NCI-H1105 (cell line): ENCODE measurements at places on chromosomes 16 and 17.
A peak's percentile ranks its signal among the peaks of the same experiment; 100 is the strongest.

DNA sequence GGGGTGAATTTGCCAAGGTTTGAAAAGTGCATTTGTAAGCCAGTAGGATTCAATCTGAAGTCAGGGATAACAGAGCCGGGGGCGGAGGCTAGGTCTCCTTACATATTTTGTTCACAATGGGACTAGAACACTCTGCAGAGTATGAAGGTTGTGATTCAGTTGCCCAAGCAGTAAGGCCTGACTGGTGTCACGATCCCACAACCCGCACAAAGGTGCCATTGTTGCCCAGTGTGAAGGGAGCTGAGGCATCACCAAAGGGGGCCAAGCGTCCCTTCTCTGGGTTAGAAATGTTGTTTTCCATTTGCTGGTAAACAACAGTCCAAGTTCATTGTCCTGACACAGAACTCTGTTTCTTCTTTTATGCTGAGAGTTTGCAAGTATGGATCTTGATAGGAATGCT, 471.8 kb downstream of the MAF start:
- DNase-seq = no peak

DNA sequence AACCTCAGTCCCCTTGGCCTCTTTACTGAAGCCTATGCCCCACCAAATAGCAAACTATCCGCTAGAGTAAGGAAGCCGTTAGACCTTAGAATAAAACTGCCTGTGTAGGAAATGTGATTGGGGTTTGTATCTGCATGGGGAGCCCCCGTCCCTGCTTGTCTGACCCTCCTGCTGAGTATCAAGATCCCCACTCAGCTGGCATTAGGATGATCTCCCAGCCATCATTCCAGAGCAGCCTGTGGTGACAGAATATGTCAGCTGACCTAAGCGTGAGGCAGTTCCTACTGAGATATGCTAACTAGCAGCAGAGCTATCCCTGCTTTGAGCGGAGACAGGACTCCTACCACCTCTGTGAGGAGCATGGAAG, 645 bp upstream of the GFOD2 start:
- peak; percentile 19 for DNase-seq

DNA sequence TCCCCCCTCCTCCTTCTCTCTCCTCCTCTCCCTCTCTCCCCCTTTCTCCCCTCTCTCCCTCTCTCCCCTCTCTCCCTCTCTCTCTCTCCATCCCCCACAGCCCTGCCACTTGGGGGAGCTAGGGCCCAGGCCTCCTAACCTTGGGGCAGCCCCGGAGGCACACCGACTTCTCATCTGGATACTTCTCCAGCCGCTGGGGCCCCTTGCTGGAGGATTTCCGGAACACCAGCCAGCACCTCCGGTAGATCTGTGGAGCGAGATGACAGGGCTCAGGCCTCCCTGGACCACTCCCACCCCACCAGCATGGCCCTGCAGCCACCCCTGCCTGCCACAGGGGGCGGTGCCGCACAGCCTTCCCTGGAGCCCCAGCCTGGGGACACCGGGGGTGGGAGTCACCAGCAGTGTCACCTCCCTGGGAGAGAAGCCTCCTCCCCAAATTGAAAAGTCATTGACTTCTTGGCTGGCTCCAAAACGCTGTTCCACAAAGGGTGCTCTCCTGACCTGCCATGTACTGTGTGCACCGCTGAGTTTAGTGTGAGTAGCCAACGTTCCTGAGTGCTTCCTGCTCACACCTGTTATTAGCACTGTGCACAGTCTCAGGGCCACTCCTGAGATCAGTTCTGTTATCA, 10.5 kb downstream of the DOK4 start:
- no peak for DNase-seq

- no peak for DNase-seq
Measured at GRCh38 chr17:80367503-80367902, 47.5 kb upstream of the ENDOV start.

DNA sequence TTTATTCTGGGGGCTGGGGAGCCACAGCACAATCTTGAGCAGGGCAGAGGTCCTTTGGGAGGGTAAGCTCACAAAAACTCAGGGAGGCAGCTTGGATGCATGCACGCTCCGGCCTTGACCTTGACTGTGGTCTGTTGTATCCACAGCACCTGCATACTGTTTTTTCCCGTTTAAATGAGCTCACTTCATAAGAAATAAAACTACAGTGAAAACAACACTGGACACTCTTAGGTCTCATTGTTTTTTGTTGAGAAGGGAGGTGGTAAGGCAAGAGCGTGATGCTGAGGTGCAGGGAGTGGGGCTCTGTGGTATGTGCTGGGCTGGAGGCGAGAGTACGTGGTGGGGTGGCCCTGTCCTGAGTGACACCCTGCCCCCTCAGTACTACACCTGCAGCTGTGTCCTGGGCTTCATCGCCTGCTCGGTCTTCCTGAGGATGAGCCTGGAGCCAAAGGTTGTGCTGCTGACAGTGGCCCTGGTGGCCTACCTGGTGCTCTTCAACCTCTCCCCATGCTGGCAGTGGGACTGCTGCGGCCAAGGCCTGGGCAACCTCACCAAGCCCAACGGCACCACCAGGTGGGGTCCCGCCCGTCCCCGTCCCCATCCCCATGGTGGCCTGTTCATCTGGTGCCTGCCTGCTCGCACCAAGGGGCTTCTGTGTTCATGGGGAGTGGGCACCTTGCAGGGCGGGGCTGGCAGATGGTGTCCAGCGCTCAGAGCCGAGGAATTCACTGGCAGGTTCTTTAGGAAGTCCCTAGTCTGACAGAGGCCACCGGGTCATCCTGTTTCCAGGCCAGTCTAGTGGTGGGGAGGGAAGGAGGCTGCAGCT, 44.2 kb downstream of the ADCY7 start:
- no peak for DNase-seq

DNA sequence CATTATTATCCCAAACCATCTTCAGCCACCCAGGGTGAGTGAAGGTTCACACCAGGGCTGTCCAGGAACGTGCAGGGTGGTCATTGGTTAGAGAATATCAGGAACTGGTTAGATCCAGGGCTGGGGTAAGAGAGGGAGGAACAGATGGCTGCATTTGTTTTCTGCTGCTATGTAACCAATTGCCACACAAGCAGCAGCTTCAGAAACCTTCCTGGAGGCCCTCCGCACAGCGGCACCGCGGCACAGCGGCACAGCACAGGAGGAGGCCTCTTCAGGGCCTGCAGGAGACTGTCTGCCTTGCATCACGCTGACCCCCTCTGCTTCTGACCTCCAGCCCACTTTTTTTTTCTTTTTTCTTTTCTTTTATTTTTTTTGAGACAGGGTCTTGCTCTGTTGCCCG, 86.1 kb downstream of the KCNJ12 start:
- no peak for DNase-seq

DNA sequence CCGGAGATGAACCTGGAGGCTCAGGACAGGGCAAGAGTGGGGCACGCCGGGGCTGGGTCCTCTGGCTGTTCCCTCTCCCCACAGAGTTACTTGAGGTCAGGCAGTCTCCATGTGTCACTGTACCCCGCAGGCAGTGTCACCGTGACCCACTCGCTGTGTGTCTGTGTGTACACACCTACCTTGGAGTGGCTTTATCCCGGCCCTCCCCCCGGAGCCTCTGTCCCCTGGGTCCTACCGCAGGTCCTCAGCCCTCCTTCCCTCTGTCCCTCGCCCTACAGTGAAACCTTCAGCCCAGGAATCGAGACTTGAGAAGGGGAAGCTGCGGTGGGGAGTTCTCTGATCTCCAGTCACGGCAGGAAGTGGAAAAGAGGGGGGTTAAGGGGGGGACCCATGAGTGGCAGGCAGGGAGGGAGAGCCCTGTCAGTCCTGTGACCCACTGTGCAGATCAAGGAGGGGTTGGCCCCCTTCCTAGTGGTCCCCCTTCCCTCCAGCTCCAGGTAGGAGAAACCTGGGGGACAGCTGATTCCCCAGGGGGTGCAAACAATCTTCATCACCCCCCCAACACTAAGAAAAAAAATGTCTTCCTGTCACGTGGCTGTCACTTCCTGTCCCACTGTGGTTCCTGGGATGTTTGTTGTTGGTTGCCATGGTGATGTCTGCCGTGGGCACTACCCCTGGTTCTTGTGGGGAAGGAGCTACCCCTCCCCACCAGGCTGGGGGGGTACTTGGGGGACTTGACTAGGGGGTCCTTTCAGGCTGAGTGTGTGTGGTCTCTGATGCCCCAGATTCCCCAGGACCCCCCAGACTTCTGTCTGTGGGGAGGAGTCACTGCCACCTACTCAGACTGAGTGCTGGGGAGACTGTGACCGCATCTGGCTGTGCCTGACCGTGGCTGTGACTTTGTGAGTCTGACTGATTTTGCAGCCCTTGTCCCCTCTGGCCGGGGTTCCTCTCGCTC, 13.7 kb downstream of the RARA start:
- DNase-seq = no peak

GRCh38 chr16:70432723-70433457, 6.0 kb downstream of the ST3GAL2 start:
- no peak for DNase-seq

GRCh38 chr17:49910094-49910857, 58.7 kb upstream of the DLX4 start:
- no peak for DNase-seq
